ENCODE measurements at places on chromosomes 2 and 18. TPM values are rescaled to one million over a fixed set of nuclear protein-coding genes. Genes with fewer than 3 reads are reported as not detected.

- H3K27ac ChIP-seq, result no peak overlapping the region
- H3K36me3 ChIP-seq, result no peaks in the 10 kb centered on the region
- H3K27me3 ChIP-seq, result no peaks in the 10 kb centered on the region
- peak; percentile 77 for DNase-seq
- no peak overlapping the region for H3K4me3 ChIP-seq
Measured at GRCh38 chr2:111688482-111688881, 195.5 kb downstream of the ANAPC1 start.

DNA sequence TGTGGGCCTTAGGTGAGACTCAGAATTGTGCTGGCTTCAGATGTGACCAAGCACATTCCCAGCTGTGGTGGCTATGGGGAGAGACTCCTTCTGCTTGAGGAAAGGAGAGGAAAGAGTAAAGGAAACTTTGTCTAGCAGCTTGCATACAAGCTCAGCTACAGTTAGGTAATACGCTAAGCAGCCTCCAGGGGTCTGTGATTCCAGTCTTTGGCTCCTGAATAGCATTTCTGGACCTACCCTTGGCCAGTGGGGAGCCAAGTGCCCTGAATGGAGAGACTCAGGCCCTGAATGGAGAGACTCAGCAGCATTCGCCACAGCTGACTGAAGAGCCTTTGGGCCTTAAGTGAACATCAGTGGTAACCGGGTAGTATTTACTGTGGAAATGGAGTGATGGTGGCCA, 227.4 kb upstream of the CDH7 start:
- no peak overlapping the region for H3K27ac ChIP-seq
- no peak for DNase-seq

- H3K36me3 ChIP-seq, result no peaks in the 10 kb centered on the region
- H3K27me3 ChIP-seq, result no peaks in the 10 kb centered on the region
- no peak for DNase-seq
- H3K27ac ChIP-seq, result no peak overlapping the region
- no peaks in the 10 kb centered on the region for H3K4me1 ChIP-seq
Measured at GRCh38 chr2:218152777-218153176, 14.0 kb downstream of the CXCR1 start.

DNA sequence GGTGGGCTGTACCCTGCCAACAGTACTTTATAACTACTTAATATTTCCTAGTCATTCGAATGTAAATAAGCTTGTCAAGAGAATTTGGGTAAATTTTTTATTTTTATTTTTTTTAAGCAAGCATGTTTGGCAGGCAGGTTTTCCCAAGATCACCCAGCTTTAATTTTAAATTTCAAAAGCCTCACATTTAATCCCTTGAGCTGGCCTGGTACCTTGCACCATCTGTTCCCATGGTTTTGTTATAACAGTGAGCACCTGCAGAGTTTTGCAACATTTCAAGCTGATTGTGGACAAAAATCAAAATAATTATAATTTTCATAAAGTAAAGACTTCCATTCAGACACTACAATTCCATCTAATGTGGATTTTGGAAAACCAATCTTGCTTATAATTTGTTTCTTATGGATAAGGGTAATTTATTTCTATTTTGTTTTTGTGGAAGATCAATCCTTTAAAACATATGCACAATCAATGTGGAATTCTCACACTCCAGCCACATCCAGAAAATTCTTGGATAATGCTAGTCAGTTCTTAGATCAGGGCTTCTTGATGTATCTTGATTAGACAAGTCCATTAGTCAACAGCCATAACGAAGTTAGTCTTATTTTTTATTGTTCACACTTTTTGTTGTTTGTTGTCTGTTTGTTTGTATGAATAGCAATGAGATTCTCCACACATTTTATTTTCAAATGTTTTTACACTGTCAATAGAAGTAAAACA, 689.3 kb downstream of the NR4A2 start:
- no peak overlapping the region for H3K4me3 ChIP-seq
- no peaks in the 10 kb centered on the region for H3K4me1 ChIP-seq
- no peak for DNase-seq
- H3K36me3 ChIP-seq, result no peaks in the 10 kb centered on the region
- no peak overlapping the region for H3K27ac ChIP-seq
- no peaks in the 10 kb centered on the region for H3K27me3 ChIP-seq

The TMEM178A gene
- 2.5 TPM for total RNA-seq

DNA sequence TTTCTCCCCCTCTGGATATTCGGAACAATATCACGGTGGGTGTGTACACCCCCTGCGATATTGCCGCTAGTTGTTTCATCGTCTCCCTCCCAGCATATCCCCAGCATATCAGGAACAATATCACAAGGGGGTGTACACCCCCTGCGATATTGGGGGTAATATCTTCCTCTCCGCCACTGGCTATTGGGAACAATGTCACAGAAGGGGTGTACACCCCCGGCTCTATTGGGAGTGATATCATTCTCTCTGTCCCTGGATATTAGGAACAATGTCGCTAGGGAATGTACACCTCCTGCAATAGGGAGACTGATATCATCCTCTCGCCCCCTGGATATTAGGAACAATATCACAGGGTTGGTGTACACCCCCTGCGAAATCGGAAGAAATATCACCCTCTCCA, 1932.0 kb downstream of the SUCLG1 start:
- no peaks in the 10 kb centered on the region for H3K27me3 ChIP-seq
- H3K36me3 ChIP-seq, result no peaks in the 10 kb centered on the region
- H3K27ac ChIP-seq, result no peak overlapping the region
- no peaks in the 10 kb centered on the region for H3K4me1 ChIP-seq
- H3K4me3 ChIP-seq, result no peak overlapping the region

The SPATA3 gene
- not detected for total RNA-seq

DNA sequence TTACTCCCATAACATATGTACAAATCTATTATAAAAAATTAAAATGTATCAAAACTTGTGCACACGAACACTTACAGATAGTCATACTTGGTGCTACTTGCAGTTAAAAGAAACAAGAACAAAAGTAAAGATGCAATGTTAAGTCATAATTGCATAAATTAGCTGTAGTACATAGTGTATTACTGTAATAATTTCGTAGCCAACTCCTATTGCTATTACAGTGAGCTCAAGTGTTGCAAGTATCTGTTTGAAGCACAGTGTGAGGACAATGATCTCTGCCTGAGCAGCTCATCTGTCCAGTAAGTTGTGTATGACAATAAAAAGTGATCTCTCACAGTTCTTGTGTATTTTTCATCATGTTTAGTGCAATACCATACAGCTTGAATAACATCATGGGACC, 7.5 kb upstream of the SERPINB13 start:
- H3K4me3 ChIP-seq, result no peak overlapping the region
- no peaks in the 10 kb centered on the region for H3K36me3 ChIP-seq
- H3K27ac ChIP-seq, result no peak overlapping the region

GRCh38 chr2:120986898-120987650, 251.4 kb downstream of the GLI2 start:
- H3K27ac ChIP-seq, result no peak overlapping the region
- H3K27me3 ChIP-seq, result no peaks in the 10 kb centered on the region
- H3K4me3 ChIP-seq, result no peak overlapping the region
- peaks cover 27% of the 10 kb centered on the region for H3K36me3 ChIP-seq
- H3K4me1 ChIP-seq, result no peaks in the 10 kb centered on the region
- DNase-seq, result peak; percentile 10

Data from lung (tissue), 17 donors.